WERI-Rb-1 (cell line): ENCODE measurements at places on chromosomes 7 and 10.

DNA sequence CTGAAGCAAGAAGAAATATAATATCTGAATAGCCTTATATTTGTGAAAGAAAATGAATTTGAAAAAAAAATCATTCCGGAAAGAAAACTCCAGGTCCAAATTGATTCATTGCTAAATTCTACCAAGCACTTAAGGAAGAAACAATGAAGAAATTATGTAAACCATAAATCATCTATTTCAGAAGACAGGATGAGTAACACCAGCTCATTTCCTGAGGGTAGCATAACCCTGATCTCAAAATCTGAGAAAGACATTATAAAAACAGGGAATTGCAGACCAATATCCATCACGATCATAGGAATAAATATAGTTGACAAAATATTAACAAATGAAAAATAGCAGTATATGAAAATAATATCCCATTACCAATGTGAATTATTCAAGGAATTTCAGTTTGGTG lies 70.1 kb upstream of the RAB18 start:
- no peak for DNase-seq

GRCh38 chr7:130750755-130751154 lies 16.7 kb upstream of the KLF14 start:
- DNase-seq = no peak

DNA sequence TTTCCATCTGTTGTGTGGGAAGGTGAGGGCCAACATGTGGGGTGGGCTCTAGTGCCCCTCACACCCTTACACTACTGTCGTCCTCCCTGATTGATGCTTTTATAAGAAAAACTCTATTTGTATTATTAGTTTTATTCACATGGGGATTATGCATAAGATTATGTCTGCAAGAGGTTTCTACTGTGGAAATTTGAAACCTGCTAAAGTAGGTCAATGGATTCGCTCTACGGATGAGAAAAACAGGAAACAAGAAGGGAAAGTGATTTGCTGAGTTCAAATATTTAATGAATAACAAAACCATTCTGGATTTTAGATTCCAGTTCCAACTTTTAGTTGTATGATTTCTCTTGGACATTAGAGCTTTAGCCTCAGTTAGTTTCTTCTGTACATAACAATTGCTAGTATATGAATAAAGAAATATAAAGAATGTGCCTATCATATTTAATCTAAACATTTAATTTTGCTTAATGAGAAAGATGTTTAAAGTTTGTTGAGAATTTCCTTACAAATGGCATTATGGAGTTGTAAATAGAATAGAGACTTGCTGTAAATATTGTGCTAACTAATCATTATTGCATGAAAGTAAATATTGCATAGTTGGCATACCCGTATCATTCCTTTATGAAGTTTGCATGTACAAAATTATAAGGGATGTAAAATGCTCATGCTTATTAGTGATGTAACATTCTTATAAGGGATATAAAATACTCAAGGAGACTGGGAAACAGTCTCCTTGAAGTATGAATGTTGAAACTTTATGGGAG lies 193.8 kb downstream of the THSD7A start:
- no peak for DNase-seq

- DNase-seq = no peak
These were observed 57.9 kb downstream of the GRB10 start for GRCh38 chr7:50724526-50725520.

DNA sequence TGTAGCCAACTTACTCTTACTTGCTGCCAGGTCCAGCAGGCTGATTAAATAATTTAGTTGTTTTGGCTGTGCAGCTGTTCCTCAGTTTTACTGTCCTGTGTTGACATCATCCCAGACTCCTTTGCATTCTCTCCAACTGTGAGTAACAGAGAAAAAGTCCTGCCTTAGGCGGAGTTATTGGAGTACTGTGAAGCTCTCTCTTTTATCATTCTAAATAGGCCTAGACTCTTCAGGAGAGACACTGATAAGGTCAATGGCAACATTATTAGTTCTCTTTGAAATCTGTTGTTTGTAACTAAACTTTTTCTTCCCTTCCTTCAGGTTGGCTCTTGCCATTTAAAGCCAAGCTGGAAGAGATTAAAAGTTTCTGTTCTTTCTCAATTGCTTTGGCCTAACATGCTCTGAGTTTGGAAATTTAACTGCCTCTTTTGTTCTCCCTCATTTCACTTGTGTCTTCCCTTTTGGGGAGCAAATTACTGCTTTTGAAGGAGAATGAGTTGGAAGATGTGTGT lies 215.7 kb upstream of the CSTF2T start:
- no peak for DNase-seq

GRCh38 chr7:47091141-47091540 lies 490.8 kb downstream of the TNS3 start:
- no peak for DNase-seq

DNA sequence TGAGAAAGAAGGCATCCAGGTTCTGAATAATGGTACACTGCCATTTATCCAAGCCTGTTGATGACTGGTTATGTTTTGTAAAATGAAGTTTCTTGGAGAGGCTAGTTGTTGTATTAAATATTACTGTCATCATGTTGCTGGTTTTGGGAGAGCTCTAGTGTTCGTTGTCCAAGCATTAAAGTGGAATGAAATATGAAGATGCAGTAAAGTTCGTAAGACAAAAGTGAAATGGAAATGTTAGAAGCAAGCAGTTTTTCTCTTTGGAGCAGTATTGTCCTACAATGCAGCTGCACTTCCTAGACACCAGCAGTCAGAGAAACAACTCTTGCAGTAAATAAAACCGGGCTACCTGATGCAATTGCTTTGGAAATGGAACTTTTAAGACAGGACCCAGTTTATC lies 156.8 kb upstream of the FZD1 start:
- DNase-seq = no peak

- no peak for DNase-seq
These were observed 208.4 kb upstream of the AKR1E2 start for GRCh38 chr10:4617589-4617988.

DNA sequence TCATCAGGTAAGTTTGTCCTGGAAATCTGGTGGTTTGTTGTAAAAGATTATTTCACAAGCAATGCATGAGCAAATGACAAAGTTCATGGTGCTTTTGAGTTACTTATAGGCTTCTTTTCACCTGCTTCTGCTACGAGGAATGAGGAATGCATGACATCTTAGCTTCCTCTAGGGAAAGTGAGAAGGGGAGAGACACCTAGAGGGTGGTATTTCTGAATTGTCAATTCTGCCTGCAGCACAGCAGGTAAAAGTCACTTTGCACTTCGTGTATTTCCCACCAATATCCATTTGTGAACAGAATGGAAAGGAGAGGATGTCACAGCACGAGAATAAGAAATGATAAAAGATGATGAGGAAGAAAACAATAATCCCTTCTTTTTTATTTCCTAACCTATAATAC lies 153.4 kb upstream of the FEZF1 start:
- no peak for DNase-seq

GRCh38 chr7:417625-417889 lies 102.1 kb downstream of the PDGFA start:
- DNase-seq = no peak
